ENCODE measurements at places on chromosomes 1 and 21. TPM values are rescaled to one million over a fixed set of nuclear protein-coding genes. Genes with fewer than 3 reads are reported as not detected.

PLPPR5 gene
- total RNA-seq = not detected

FAM3B gene
- total RNA-seq = not detected

AMIGO1 gene
- total RNA-seq = 0.20 TPM

DNA sequence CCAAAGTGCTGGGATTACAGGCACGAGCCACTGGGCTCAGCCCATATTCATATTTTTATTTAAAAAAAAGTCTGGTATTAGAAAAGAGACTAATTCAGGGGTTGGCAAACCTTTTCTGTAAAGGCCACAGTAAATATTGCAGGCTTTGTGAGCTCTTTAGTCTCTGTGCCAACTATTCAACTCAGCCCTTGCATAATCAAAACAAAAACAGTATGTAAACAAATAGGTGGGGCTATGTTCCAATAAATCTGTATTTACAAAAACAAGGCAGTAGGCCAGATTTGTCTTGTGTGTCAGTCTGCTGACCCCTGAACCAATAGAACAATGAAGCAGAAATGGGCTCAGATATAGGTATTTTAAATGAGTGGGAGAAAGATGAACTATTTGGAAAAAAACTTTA lies 49.3 kb downstream of the CDC42BPA start:
- no peak overlapping the region for H3K4me3 ChIP-seq
- H3K27ac ChIP-seq = no peak overlapping the region
- peaks cover 26% of the 10 kb centered on the region for H3K27me3 ChIP-seq

SPRR3 gene
- total RNA-seq = not detected

GRCh38 chr1:55774446-55774845 lies 559.3 kb upstream of the USP24 start:
- DNase-seq = no peak
- no peak overlapping the region for H3K4me3 ChIP-seq
- H3K27me3 ChIP-seq = no peaks in the 10 kb centered on the region
- H3K4me1 ChIP-seq = no peaks in the 10 kb centered on the region
- no peak overlapping the region for H3K27ac ChIP-seq
- H3K36me3 ChIP-seq = no peaks in the 10 kb centered on the region

DNA sequence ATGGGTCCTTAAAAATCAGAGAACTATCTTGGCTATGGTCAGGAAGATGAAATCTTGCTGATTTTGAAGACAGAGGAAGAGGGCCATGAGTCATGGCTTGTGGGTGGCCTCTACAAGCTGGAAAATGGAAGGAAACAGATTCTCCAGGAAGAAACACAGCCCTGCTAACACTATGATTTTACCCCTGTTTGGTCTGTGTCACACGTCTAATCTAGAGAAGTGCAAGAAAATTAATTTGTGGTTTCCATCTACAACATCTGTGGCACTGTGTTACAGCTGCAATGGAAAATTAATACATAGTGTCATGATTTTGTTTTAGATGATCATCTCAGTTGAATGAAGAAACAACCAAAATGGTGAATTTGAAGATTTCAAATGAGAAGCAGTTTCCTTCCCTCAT lies 288.7 kb upstream of the NRIP1 start:
- no peaks in the 10 kb centered on the region for H3K36me3 ChIP-seq
- H3K27me3 ChIP-seq = no peaks in the 10 kb centered on the region
- no peaks in the 10 kb centered on the region for H3K4me1 ChIP-seq
- no peak for DNase-seq
- no peak overlapping the region for H3K4me3 ChIP-seq
- H3K27ac ChIP-seq = no peak overlapping the region

DNA sequence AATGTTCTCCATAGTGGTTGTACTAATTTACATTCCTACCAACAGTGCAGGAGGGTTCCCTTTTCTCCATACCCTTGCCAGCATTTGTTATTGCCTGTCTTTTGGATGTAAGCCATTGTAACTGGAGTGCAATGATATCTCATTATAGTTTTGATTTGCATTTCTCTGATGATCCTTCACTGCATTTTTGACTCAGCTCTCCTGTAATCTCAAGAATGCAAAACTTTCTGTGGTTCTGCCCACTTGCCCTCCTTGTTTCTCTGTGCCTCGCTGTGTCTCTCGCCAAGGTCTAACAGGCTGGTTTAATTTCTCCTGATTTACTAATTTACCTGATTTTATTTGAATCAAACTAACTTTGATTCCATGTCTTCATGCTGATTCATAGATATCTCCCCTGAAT lies 407.9 kb downstream of the ZP4 start:
- no peaks in the 10 kb centered on the region for H3K36me3 ChIP-seq
- no peak overlapping the region for H3K27ac ChIP-seq
- peaks cover 3% of the 10 kb centered on the region for H3K27me3 ChIP-seq

- peak overlapping the region; percentile 46 for H3K4me3 ChIP-seq
- H3K36me3 ChIP-seq = no peaks in the 10 kb centered on the region
- peaks cover 58% of the 10 kb centered on the region for H3K27me3 ChIP-seq
- H3K27ac ChIP-seq = no peak overlapping the region
Observed at GRCh38 chr1:148362626-148363438, 120.3 kb downstream of the PPIAL4G start.

DNA sequence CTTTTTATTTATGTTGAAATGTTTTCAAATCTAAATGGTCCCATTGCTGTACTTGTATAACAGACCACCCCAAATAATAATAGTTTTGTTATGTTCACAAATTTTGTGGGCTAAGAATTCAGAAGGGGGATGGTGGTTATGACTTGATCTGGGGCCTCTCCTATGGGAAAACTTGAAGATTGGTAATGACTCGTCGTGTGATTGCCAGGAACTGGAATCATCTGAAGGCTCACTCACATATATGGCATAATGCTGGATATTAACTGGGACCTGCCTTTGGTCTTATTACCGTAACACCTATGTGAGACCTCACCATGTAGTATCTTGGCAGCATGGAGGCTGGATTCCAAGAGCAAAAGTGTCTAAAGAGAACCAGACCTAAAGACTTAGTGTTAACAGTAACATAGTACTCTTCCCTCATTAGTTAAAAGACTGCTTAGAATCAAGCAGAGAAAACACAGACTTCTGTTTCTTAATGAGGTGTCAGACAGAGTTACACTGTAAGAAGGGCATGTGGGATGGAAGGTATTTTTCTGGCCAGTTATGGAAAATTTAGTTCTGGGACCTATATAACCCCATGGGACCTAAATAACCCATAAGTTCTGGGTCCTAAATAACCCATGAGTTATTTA lies 11.9 kb downstream of the LYPLAL1 start:
- H3K4me1 ChIP-seq = peaks cover 29% of the 10 kb centered on the region
- H3K36me3 ChIP-seq = peaks cover 29% of the 10 kb centered on the region
- no peak overlapping the region for H3K4me3 ChIP-seq
- DNase-seq = no peak

S100A16 gene
- not detected for total RNA-seq

LRRC8C gene
- total RNA-seq = 44.3 TPM

SYT11 gene
- total RNA-seq = 29.9 TPM

DNA sequence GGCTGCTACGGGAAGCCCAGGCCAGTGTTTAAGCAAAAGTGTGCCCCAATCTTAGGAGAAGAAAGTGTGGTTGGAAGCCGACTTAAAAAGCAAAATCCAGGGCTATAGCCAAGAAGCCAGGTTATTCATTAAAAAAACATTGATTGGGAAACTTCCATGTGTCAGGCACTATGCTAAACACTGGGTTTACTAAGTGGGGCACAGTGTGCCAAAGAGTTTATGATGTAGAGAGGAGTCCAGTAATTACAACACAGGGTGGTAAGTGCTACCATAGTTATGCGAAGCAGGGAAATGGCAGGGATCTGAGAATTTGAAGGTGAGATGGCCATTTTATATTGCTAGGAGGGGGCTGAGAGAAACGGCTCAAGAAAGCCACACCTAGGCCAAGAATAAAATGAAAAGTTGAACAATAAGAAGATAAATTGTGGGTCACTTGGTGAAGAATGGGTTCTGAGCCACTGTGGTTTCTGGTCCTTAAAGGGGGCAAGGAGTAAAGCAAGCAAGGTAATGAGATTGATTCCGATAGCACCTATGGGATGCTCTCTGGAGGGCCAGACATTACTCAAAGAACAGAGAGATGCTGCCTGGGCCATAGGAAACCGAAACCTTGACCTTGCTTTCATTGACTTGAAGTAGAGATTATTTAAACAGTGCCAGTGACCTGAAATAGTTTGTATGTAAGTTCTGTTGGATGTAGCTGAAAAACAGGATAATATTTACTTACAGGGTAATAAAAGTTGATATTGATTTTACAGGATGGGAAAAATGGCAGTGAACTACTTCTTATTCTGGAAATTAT lies 177.8 kb downstream of the GIPC2 start:
- DNase-seq = no peak
- no peaks in the 10 kb centered on the region for H3K36me3 ChIP-seq
- no peak overlapping the region for H3K4me3 ChIP-seq
- peaks cover 2% of the 10 kb centered on the region for H3K27me3 ChIP-seq
- H3K27ac ChIP-seq = no peak overlapping the region

DNA sequence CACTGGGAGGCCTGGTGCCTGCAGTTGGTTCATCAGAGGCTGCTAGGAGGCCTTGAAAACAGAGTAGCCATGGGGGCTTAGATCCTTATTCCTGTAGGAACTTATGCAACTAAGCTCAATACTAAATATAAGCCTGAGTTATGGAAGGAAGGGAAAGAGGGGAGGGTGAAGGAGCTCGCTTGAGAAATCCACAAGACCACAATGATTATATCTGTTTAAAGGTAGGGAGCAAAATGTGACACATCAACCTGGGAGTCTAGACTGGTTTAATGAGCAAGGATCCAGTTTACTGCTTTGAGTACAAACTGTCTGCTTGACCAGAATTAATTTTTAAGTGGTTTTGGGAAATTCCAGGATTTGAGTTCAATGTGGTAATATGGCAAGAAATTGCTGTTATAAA lies 20.4 kb upstream of the ANGPTL7 start:
- no peaks in the 10 kb centered on the region for H3K4me1 ChIP-seq
- peaks cover 16% of the 10 kb centered on the region for H3K36me3 ChIP-seq
- H3K27me3 ChIP-seq = no peaks in the 10 kb centered on the region
- no peak overlapping the region for H3K4me3 ChIP-seq
- DNase-seq = no peak

CELF3 gene
- not detected for total RNA-seq

DNA sequence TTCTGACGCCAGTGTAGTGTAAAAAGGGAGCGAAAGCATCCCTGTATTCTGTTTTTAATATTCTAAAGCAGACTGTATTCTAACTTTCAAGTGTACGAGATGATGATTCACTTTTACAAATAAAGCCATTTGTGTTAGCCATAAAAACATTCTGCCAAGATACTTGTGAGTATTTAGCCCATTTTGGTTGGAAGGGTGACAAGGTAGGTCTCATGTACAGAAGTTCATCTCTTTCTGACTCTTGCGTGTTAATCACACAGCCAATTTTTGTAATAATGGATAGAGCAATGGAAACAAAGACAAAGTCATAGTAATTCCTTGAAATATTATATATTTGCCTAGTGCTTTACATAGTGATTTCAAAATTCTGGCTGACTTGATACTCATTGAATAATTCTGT lies 125.3 kb upstream of the GREM2 start:
- no peaks in the 10 kb centered on the region for H3K27me3 ChIP-seq
- no peaks in the 10 kb centered on the region for H3K4me1 ChIP-seq
- H3K4me3 ChIP-seq = no peak overlapping the region
- H3K27ac ChIP-seq = no peak overlapping the region
- no peaks in the 10 kb centered on the region for H3K36me3 ChIP-seq

DNA sequence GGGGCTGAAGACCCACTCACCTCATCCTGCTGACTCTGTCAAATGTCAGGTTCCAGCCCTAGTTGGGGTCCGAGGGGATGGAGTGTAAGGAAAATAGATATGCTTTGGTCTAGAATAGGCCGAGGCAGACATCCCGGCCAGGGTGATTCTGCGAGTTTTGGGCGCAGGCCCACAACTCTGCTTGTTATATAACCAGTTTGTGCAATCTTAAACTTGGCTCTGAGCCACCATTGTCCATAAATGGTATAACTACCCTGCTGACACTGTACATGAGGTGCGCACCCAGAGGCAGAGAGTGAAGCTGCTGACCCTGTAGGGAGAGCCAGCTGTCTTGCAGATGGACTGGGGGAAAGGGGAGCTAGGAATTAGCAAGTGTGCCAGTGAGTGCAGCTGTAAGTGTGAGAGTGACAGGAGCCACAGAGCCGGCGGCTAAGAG lies 1388.8 kb downstream of the AMY1C start:
- no peak for DNase-seq
- H3K4me3 ChIP-seq = no peak overlapping the region
- H3K36me3 ChIP-seq = no peaks in the 10 kb centered on the region
- H3K4me1 ChIP-seq = no peaks in the 10 kb centered on the region

GRCh38 chr1:169024800-169025271 lies 81.7 kb upstream of the ATP1B1 start:
- H3K4me1 ChIP-seq = no peaks in the 10 kb centered on the region
- H3K27ac ChIP-seq = no peak overlapping the region
- H3K36me3 ChIP-seq = peaks cover 4% of the 10 kb centered on the region
- peaks cover 20% of the 10 kb centered on the region for H3K27me3 ChIP-seq
- H3K4me3 ChIP-seq = no peak overlapping the region

DNA sequence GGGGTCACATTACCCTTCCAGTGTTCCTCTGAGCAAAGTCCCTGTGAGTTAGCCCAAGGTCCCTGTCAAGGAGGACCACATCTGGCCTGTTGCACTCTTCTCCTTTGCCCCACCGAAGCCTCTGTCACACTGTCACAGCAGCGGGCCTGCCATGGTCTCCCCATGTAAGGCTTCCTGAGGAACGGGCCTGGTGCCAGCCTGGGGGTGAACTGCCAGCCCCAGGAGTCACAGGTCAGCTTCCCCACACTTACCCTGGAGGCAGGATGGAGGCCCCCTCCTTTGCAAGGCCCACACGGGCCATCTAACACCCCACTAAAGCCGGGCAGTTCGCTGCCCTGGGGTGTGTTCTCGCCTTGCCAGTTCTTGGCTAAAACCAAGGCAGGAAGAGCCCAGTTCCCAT lies 14.1 kb downstream of the TNFRSF1B start:
- peaks cover 66% of the 10 kb centered on the region for H3K4me1 ChIP-seq
- H3K27ac ChIP-seq = peak overlapping the region; percentile 19
- H3K4me3 ChIP-seq = no peak overlapping the region
- no peak for DNase-seq

DNA sequence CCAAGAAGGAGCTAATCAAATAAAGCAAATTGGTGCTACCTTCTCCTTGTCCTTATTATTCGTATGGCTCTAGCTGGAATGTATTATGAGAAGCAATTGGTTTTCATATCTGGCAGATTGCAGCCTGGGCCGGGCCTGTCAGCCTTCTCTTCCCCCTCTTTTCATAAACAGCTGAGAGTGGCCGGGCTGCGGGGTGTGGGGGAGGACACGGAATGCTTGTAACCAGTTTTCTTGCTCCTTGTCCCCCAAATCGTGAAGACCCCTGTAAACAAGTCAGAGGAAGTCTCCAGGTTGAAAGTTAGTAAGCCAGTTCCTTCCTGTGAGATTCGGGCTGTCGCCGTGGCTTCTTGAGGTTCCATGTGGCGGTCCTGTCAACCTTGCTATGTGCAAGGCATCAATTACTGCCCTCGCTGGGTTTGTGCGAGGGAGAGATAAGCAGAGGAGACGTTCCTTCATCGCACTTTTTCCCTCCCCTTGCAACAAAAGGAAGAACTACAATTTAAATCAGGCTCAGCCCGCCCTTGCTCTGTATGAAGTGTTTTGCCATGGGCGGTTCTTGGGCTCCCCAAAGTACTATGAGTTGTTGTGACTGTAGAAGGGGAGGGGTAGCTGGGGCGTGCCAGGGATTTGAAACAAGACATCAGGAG lies 450.7 kb downstream of the CAMTA1 start:
- H3K4me3 ChIP-seq = no peak overlapping the region
- no peaks in the 10 kb centered on the region for H3K36me3 ChIP-seq
